Activated CD8-positive, alpha-beta memory T cell treated with anti-CD3 and anti-CD28 coated beads for 36 hours (primary cell): ENCODE measurements at places on chromosomes 16 and 17. TPM values are rescaled to one million over a fixed set of nuclear protein-coding genes. Genes with fewer than 3 reads are reported as not detected.

DDX5 gene
- total RNA-seq = 698 TPM

SNX20 gene
- total RNA-seq = 26.6 TPM

ZFP3 gene
- 2.7 TPM for total RNA-seq

TPSG1 gene
- not detected for total RNA-seq

DNAAF8 gene
- 0.25 TPM for total RNA-seq

MARF1 gene
- 55.5 TPM for total RNA-seq

CRHR1 gene
- total RNA-seq = not detected

OR2C1 gene
- not detected for total RNA-seq

RABEP2 gene
- total RNA-seq = 15.4 TPM

TPSB2 gene
- not detected for total RNA-seq

ARHGAP44 gene
- total RNA-seq = 0.06 TPM

TBC1D3L gene
- total RNA-seq = 6.1 TPM

HOXB7 gene
- total RNA-seq = 0.59 TPM

CAMKK1 gene
- 3.1 TPM for total RNA-seq

ABCC11 gene
- 0.15 TPM for total RNA-seq

KIF18B gene
- total RNA-seq = 35.7 TPM

B3GNT9 gene
- 2.1 TPM for total RNA-seq

GFAP gene
- not detected for total RNA-seq

ZDHHC1 gene
- 1.0 TPM for total RNA-seq

SULT1A4 gene
- total RNA-seq = 2.1 TPM

KLHL10 gene
- total RNA-seq = 0.17 TPM

CSH1 gene
- total RNA-seq = not detected

CTRB1 gene
- total RNA-seq = not detected
